PC-9 (cell line): ENCODE measurements at places on chromosomes 12 and 14. TPM values are rescaled to one million over a fixed set of nuclear protein-coding genes. Genes with fewer than 3 reads are reported as not detected.

The CLEC4D gene
- not detected in 2 replicates for total RNA-seq

- DNase-seq, result no peak
Observed at GRCh38 chr12:96466939-96467751, 22.2 kb upstream of the CFAP54 start.

- no peak for DNase-seq
Observed at GRCh38 chr14:105532735-105533141, 6.4 kb downstream of the TMEM121 start.

- DNase-seq, result no peak
Observed at GRCh38 chr14:76394569-76394968, 18.6 kb downstream of the ESRRB start.

The SIRT4 gene
- 3.2 and 3.6 TPM in 2 replicates for total RNA-seq

DNA sequence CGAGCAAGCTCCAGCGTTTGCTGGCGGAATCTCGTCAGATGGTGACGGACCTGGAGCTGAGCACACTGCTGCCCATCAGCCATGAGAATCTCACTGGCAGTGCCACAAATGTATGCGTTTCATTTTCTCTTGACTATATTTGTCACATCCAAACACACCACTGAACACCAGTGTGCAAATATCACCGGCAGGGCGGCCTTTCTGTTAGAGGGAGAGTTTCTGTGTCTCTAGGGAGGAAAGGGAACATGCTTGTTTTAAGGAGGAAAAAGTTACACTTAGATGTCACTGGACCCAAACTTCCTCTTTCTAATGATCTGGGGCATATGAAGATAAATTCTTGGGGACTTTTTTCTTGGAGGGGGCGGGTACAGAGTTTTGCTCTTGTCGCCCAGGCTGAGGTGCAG is 21.9 kb upstream of the HIP1R start:
- DNase-seq, result no peak

The INSM2 gene
- total RNA-seq, result not detected in 2 replicates

GRCh38 chr12:69274861-69275260 is 35.5 kb downstream of the CPSF6 start:
- no peak for DNase-seq

GRCh38 chr14:94172545-94172944 is 1.6 kb upstream of the PPP4R4 start:
- no peak for DNase-seq

GRCh38 chr12:116803013-116803736 is 65.1 kb downstream of the RNFT2 start:
- DNase-seq, result no peak
